ENCODE measurements at places on chromosomes 7 and 10.

GRCh38 chr7:152011860-152012259 is 13.6 kb upstream of the GALNT11 start:
- DNase-seq: peak; percentile 50

DNA sequence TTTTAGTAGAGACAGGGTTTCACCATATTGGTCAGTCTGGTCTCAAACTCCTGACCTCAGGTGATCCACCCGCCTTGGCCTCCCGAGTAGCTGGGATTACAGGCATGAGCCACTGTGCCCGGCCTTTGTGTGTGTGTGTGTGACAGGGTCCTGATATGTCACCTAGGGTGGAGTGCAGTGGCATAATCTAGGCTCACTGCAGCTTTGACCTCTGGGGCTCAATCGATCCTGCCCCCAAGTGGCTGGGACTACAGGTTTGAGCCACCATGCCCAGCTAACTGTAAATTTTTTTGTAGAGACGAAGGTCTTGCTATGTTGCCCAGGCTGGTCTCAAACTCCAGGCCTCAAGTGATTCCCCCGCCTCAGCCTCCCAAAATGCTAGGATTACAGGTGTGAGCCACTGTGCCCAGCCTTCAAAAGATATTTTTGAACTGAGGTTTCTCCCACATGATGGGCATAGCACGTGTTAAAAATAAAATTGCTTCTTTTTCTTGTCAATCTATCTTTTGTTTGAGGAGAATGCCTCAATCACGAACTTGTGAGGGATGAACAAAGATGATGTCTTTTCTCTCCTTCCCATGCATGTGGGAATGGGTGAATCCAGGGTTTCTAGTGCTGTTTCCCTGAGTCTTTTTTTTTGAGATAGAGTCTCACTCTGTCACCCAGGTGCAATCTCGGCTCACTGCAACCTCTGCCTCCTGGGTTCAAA is 30.8 kb upstream of the PSAP start:
- no peak for DNase-seq

DNA sequence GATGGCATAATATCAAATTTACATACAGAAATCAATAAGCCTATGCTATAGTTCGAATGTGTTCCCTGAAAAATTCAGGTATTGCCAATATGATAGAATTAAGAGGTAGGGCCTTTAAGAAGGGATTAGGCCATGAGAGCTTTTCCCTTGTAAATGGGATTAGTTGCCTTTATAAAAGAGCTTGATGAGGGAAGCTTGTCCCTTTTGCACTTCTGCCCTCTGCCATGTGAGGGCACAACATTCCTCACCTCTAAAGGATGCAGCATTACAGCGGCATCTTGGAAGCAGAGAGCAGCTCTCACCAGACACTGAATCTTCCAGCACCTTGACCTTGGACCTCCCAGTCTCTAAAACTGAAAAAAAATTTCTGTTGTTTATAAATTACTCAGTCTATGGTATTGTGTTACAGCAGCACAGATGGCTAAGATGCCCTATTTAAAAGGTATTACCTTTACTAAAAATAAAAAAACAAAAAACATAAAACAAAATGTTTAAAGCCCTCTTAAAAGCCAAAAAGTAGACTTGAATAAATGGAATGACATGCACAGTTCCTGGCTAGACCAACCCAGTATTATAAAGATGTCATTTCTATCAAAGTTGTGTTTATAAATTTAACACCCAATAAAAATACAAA is 909.6 kb downstream of the REEP3 start:
- DNase-seq: no peak

GRCh38 chr10:13139150-13139549 is 22.2 kb upstream of the MCM10 start:
- no peak for DNase-seq

- no peak for DNase-seq
Observed at GRCh38 chr10:129532838-129533237, 65.8 kb downstream of the MGMT start.

GRCh38 chr10:52566471-52567246 is 205.9 kb downstream of the MBL2 start:
- peak; percentile 23 for DNase-seq

DNA sequence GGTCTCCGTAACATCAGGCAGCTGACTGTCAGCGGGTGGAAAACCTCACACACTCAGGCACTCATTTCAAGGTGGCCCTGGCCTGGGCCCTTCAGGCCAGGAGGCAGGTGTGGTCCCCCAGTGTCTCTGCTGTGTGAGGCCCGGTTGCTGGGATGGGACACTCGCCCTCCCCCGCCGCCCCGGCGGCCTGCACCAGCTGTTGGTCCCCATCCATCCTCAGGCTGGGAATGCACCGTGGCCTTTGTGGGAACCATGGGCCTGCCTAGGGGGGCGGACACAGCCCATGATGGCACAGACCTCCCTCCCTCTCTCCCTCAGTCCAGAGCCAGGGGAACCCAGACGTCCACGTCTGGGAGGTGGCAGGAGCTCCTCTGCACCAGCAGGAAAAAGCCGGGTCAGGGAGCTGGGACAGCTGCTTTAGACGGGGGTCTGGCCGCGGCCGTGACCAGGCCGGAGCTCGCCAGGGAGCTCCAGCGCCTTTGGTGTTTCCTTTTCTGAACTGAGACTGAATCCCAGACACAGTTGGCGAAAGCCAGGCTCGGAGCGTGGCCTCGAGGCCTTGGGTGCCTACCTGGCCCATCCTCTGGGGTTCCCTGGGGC is 15.7 kb downstream of the ADGRA1 start:
- no peak for DNase-seq

DNA sequence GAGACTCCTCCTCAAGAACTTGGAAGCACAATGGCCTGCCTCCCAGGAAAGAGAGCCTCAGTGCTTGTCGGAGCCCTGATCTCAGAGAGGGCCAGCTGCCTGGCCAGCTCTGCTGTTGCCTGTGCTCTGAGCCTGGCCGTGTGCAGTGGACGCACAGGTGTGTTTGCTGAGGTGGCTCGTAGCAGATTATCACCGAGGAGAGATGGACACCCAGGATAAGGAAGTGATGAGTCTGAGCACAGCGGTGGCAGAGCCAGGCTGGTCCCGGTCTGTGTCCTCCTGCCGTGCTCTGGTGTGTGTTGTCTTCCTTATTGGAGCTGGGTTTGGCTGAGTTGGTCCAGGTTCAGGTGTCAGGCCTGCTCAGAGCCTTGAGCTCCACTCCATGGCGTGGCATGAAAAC is 208.5 kb downstream of the EBF3 start:
- no peak for DNase-seq

DNA sequence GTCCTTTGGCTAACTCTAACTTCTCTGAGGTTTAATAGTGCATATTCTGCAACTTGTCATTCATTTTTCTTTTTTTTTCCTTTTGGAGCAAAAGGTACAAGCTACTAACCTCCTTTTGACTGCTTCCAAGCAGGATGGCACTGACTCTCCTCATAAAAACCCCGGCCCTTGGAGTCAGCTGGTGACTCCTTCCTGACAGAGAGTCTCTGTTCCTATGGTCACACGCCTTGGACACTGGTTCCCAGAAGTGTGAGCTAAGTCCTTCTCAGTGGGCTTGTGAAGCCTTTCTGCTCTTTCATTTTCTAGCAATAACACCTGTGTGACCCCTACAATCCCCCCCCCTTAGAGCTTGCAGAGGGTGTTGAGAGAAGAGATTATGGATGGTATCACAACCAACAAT is 21.7 kb downstream of the DOCK4 start:
- DNase-seq: no peak

DNA sequence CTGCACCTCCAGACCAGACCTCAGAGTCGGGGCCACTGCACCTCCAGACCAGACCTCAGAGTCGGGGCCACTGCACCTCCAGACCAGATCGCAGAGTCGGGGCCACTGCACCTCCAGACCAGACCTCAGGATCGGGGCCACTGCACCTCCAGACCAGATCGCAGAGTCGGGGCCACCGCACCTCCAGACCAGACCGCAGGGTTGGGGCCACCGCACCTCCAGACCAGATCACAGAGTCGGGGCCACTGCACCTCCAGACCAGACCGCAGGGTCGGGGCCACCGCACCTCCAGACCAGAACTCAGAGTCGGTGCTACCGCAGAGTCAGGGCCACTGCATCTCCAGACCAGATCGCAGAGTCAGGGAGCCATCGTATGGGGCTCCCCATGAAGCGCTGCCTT is 105.9 kb downstream of the ACTR3B start:
- DNase-seq: no peak

GRCh38 chr10:121033366-121033765 is 182.2 kb downstream of the WDR11 start:
- DNase-seq: no peak

DNA sequence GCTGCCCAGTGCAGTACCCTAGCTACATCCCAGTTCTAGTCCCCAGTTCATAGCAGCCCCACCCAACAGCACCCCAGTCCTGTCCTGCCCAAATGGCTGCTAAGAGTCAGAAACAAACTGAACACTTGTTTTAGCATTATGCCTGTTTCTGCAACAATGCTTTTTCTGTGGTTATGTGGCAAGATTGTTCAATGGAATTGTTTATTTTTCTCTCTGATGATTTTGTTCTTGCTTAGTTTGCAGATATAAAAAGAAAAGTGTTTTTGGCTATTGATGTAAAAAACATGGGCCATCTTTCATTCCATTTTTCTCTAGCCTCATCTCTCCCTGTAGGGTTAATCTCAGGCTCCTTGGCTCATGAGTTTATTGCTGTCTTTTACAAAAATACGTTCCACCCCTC is 42.5 kb downstream of the LRRC4 start:
- DNase-seq: no peak

- no peak for DNase-seq
Observed at GRCh38 chr10:55063811-55064210, 262.8 kb upstream of the PCDH15 start.

GRCh38 chr7:36644625-36645422 is 79.5 kb downstream of the AOAH start:
- no peak for DNase-seq

- DNase-seq: no peak
Observed at GRCh38 chr10:66698069-66698468, 227.8 kb upstream of the LRRTM3 start.

DNA sequence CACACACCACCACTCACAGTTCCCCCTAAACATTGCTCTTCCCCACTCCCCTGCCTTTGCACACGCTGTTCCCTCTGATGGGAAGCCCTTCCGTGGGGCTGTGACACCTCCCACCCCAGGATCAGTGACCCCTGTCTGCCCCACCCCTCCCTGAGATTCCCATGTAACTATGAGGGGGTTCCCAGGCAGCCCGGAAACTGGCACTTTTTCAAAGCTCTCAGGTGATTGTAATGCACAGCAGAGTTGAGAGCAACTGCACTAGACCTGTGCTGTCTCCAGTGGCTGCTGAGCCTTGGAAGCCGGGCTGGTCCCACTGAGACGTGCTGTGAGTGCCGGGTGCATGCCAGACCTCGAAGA is 29.8 kb downstream of the GPRIN2 start:
- peak; percentile 77 for DNase-seq

DNA sequence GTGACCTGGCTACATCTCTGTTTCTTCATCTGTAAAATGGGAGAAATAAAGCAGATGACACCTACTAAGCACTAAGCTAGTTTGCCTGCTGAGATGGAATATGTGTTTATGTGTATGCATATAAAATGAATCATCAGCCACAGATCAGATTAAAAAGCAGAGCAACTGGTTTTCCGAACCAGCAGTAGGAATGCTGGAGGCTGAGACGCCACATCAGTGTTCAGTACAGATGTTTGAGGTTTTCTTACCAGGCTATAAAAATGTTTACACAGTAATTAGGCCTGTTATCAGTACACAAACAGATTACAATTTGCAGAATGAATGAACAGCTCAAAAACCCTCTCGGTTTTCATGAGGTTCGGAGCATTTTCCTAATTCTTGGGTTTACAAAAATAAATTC is 85.8 kb downstream of the CALN1 start:
- no peak for DNase-seq

GRCh38 chr7:14858866-14859265 is 43.7 kb downstream of the DGKB start:
- DNase-seq: no peak

DNA sequence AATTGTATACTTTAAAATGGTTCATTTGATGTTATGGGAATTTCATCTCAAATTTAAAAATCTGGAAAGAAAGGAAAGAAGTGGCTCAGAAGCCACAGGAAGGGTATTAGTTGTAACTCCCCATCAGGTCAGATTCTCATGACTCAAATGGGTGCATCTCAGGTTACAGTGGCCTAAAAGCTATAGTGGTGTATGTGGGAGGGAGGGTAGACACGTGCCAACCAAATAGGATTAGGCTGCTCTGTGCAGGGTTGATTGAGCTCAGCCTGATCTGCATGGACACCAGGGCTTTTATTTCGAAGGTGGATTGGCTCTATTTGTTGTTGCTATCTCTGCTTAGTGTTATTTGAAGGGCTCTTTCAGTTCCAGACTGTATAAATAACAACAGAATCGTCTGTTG is 121.5 kb upstream of the PRR15 start:
- peak; percentile 56 for DNase-seq

GRCh38 chr7:20219062-20219445 is 1.9 kb upstream of the MACC1 start:
- DNase-seq: no peak

- peak; percentile 87 for DNase-seq
Observed at GRCh38 chr7:108004220-108005142, 1.5 kb upstream of the LAMB1 start.

- no peak for DNase-seq
Observed at GRCh38 chr10:12728494-12728893, 273.0 kb downstream of the CCDC3 start.

DNA sequence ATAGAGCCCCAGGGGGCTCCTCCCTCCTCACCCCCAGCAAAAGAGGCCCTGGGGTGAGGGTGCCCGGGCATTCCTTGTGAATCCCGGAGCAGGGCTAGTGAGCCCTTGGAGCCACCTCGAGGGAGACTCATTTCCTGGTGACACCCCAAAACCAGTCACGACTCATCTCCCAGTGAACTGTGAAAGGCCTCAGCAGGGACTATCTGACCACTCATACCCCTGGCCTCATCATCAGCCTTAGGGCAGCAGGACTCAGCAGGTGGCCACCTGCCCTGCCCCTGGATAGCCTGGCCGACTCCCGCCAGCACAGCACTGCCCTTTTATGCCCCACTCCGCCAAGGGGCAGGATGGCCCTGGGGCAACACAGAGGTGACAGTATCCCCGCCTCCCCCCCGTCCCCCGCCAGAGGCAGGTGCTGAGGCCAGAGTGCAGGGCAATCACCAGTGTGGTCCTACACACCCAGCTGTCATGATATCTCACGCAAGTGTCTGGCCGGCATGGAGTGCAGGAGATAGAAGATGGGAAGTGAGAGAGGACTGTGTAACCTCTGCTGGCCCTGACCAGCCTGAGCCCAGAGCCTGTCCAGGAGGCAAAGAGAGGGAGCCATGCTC is 3.2 kb downstream of the SNCG start:
- peak; percentile 22 for DNase-seq

DNA sequence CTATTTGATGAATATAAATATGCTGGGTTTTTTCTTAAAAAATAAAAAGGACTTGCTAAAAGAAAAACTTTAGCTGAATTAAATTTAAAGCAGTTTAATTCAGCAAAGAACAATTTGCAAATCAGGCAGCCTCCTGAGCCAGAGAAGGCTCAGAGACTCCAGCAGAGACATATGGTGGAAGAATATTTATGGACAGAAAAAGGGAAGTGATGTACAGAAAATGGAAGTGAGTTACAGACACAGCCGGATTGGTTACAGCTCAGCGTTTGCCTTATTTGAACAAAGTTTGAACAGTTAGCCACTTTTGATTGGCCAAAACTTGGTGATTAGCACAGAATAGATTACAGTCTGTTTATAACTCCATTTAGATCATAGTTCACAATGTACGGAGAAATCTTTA is 110.3 kb downstream of the GAD2 start:
- DNase-seq: no peak

- DNase-seq: peak; percentile 100
Observed at GRCh38 chr7:22561321-22561811, 61.4 kb upstream of the STEAP1B start.

GRCh38 chr7:94649450-94649849 is 6.5 kb downstream of the SGCE start:
- no peak for DNase-seq

GRCh38 chr10:78474743-78475142 is 441.1 kb downstream of the RPS24 start:
- DNase-seq: no peak
